ENCODE measurements at places on chromosomes 4 and X. TPM values are rescaled to one million over a fixed set of nuclear protein-coding genes. Genes with fewer than 3 reads are reported as not detected.

GRCh38 chr4:171390626-171391025, 422.6 kb upstream of the GALNTL6 start:
- H3K4me1 ChIP-seq, result no peaks in the 10 kb centered on the region
- no peak overlapping the region for H3K4me3 ChIP-seq
- H3K36me3 ChIP-seq, result no peaks in the 10 kb centered on the region
- no peak for DNase-seq

DNA sequence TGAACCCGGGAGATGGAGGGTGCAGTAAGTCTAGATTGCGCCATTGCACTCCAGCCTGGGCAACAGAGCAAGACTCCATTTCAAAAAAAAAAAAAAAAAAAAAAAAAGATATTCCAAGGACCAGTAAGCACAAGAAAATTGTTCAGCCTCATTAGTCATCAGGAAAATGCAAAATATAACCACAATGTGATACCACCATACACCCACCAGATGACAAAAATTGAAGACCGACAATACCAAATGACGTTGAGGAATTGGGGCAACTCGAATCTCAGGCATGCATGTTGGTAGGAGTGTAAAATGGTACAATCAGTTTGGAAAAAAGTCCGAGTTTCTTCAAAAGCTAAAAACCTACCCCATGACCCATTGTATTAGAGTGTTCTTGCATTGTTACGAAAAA, 130.2 kb upstream of the FAM9B start:
- H3K4me3 ChIP-seq, result no peak overlapping the region
- no peak overlapping the region for H3K27ac ChIP-seq
- H3K27me3 ChIP-seq, result no peaks in the 10 kb centered on the region
- peaks cover 14% of the 10 kb centered on the region for H3K4me1 ChIP-seq
- DNase-seq, result no peak

- H3K4me3 ChIP-seq, result no peak overlapping the region
- H3K27ac ChIP-seq, result no peak overlapping the region
- H3K27me3 ChIP-seq, result no peaks in the 10 kb centered on the region
Observed at GRCh38 chr4:107831140-107831539, 6.4 kb downstream of the SGMS2 start.

- no peaks in the 10 kb centered on the region for H3K4me1 ChIP-seq
- H3K36me3 ChIP-seq, result no peaks in the 10 kb centered on the region
- H3K4me3 ChIP-seq, result no peak overlapping the region
- DNase-seq, result no peak
Observed at GRCh38 chrX:111348429-111348828, 63.6 kb downstream of the DCX start.

DNA sequence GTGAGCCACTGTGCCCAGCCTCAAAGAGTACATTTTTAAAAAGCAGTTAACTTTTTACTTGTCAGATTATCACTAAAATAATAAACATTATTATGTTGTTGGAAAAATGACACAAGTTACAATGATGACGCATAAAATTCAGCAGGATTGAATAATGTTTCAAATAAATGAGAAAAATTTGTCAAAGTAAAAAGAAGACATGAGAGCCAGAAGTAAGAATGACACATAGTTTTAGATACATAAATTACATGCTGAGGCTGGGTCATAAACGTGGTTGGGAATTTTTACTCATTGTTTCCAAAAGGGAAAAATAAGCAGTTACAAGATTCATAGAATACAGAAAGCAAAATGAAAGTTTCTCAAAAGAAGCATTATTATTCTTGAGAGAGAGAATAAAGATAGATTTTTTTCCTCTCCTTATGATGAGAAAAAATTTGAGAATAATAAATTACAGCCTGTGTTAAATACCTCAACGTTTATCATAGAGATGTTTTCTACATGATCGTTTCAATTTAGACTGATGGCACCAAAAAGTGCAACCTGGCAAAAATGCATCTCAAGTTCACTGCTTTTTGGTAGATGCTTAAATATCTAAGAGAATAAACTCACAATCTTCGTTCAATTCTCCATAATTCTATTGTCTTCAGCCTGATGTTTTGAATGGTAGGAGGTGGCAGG, 40.4 kb downstream of the GUCY1B1 start:
- H3K4me1 ChIP-seq, result no peaks in the 10 kb centered on the region
- no peak overlapping the region for H3K4me3 ChIP-seq
- no peak overlapping the region for H3K27ac ChIP-seq
- H3K36me3 ChIP-seq, result no peaks in the 10 kb centered on the region

DNA sequence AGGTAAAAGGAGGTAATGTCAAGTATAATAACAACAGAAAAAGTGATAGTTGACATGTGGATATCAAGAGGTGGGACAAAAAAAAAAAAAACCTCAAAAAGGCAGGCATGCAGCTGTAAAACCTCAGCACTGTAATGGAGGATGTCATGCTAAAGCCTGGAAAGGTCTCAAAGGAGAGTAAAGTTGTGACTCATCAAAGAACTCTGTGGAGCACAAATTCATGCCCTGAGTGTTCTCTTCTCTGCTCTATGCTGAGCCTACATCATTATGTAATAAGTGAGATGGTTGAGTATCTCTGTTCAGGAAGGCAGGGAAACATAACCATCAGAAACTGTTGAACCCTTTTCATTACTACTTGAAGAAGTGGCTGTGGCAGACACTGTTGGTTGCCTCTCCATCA, 597.8 kb downstream of the BCOR start:
- DNase-seq, result no peak
- no peaks in the 10 kb centered on the region for H3K36me3 ChIP-seq
- no peaks in the 10 kb centered on the region for H3K4me1 ChIP-seq
- peaks cover 3% of the 10 kb centered on the region for H3K27me3 ChIP-seq
- H3K27ac ChIP-seq, result no peak overlapping the region

GRCh38 chrX:101385795-101386541, at the start of gene BTK:
TSS of gene BTK (minus strand) at chrX:101386191. CDS start at chrX:101375284, 10,907 bp downstream.
- H3K4me3 ChIP-seq, result no peak within 1 kb of the TSS
- H3K4me1 ChIP-seq, result no peaks in the 10 kb centered on the region

DNA sequence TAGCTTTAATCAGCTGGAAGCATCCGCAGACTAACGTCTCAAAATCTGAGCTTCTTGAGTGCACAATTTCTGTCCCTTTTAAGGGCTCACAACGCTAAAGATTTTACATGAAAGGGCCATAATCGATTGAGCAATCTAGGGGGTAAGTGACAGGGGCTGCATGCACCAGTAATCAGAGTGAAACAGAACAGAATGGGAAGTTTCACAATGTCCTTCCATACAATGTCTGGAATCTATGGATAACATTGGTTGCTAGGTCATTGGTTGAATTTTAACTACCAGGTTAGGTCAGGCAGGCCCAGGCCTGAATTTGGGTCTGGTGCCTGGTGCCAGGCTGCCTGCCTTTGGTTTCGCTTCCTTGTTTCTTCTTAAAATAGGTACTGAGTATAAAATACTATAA, 42.0 kb upstream of the MTMR8 start:
- H3K36me3 ChIP-seq, result no peaks in the 10 kb centered on the region
- H3K4me1 ChIP-seq, result no peaks in the 10 kb centered on the region
- H3K27ac ChIP-seq, result no peak overlapping the region
- DNase-seq, result no peak
- H3K27me3 ChIP-seq, result no peaks in the 10 kb centered on the region
- H3K4me3 ChIP-seq, result no peak overlapping the region

DNA sequence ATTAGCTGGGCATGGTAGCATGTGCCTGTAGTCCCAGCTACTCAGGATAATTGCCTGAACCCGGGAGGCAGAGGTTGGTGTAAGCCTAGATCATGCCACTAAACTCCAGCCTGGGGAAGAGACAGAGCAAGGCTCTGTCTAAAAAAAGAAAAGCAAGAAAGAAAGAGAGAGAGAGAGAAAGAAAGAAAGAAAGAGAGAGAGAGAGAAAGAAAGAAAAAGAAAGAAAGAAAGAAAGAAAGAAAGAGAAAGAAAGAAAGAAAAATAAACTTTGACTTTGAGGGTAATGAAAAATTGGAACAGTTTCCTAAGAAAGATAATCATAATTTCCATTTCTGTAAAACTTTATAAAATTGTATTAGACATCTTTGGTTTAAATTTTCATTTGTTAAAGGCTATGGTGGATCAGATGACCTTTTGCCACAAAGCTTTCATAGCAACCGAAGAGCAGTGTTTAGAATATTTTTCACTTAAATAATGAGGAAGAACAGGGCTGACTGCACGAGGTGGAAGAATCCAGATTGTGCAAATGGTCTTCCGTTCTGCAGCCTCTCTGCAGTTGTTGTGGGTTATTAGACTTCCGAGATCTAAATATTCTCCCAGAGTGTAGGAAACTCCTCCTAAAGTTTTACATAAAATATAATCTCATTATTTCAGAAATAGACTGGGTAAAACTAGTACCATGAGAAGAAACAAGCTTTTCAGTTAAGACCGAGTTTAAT, 55.9 kb downstream of the RBM47 start:
- H3K27me3 ChIP-seq, result no peaks in the 10 kb centered on the region
- no peak overlapping the region for H3K4me3 ChIP-seq
- no peak for DNase-seq

- H3K4me1 ChIP-seq, result peaks cover 8% of the 10 kb centered on the region
- H3K27ac ChIP-seq, result no peak overlapping the region
- H3K4me3 ChIP-seq, result no peak overlapping the region
- peaks cover 4% of the 10 kb centered on the region for H3K36me3 ChIP-seq
Observed at GRCh38 chr4:103095080-103095479, 4.6 kb downstream of the BDH2 start.

DNA sequence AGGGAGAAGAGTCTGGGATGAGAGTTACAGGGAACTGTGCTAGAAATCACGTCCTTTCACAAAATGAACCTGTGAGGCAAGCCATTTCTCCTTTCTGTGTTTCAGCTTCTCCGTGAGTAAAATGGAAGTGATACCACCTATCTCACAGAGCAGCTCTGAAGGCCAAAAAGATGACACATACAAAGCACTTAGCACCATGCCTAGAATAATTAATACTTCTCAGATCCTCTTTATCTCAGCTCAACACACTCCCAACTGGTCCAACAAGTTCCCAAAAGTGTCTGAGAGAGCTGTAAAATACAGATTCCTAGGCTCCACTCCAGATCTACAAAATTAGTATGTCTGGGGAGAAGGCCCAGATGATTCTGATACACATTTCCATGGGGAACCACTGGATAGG, 38.3 kb downstream of the LHFPL1 start:
- H3K27ac ChIP-seq, result no peak overlapping the region
- H3K36me3 ChIP-seq, result no peaks in the 10 kb centered on the region
- no peaks in the 10 kb centered on the region for H3K4me1 ChIP-seq
- H3K4me3 ChIP-seq, result no peak overlapping the region
- H3K27me3 ChIP-seq, result peaks cover 5% of the 10 kb centered on the region

- no peaks in the 10 kb centered on the region for H3K36me3 ChIP-seq
- H3K27ac ChIP-seq, result no peak overlapping the region
- H3K4me3 ChIP-seq, result no peak overlapping the region
- H3K4me1 ChIP-seq, result no peaks in the 10 kb centered on the region
- no peaks in the 10 kb centered on the region for H3K27me3 ChIP-seq
Observed at GRCh38 chr4:131337936-131338335, 1811.2 kb upstream of the PCDH10 start.

DNA sequence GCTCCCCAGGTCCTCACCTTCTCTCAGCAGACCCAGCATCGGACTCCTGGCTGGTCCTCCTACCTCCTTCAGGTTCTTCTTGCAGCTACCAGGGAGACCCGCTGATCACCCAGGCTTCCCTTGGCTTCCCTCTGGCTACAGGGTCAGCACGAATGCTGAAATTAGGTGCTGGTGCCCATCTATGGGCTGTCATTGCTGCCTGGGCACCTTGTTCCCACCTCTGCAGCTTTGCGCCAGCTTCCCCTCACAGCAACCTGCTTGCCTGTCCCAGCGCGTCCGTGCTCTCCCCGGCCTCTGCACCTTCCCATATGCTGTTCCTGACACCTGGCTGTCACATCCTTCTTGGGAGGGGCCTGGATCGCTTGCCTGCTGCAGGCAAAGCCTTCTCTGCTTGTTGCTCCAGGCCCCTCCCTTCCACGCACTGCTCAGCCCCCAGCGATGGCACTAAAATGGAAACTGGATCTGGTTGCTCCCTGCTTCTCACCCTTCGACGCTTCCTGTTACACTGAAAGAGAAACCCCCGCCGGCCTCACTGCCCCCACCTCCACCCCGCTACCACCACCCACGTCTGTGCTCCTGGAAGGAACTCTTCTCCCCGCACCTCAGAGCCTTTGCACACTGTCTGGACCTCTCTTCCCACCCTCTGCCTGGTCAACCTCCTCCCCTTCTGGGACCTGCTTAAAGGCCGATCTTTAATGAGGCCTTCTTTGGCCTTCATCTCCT, 22.2 kb downstream of the C4orf50 start:
- H3K4me1 ChIP-seq, result no peaks in the 10 kb centered on the region
- DNase-seq, result no peak
- H3K27ac ChIP-seq, result no peak overlapping the region
- H3K36me3 ChIP-seq, result no peaks in the 10 kb centered on the region
- H3K4me3 ChIP-seq, result no peak overlapping the region

- no peak overlapping the region for H3K27ac ChIP-seq
- no peaks in the 10 kb centered on the region for H3K4me1 ChIP-seq
- H3K36me3 ChIP-seq, result no peaks in the 10 kb centered on the region
- H3K4me3 ChIP-seq, result no peak overlapping the region
Observed at GRCh38 chr4:157141976-157142375, 66.0 kb downstream of the GLRB start.

GRCh38 chrX:138683600-138683999, 27.9 kb downstream of the FGF13 start:
- H3K36me3 ChIP-seq, result no peaks in the 10 kb centered on the region
- no peak overlapping the region for H3K4me3 ChIP-seq
- no peaks in the 10 kb centered on the region for H3K4me1 ChIP-seq
- no peak for DNase-seq
- no peak overlapping the region for H3K27ac ChIP-seq

GRCh38 chr4:108492816-108493595, 127.4 kb upstream of the RPL34 start:
- no peaks in the 10 kb centered on the region for H3K4me1 ChIP-seq
- no peaks in the 10 kb centered on the region for H3K36me3 ChIP-seq
- DNase-seq, result no peak
- no peaks in the 10 kb centered on the region for H3K27me3 ChIP-seq
- no peak overlapping the region for H3K27ac ChIP-seq
- H3K4me3 ChIP-seq, result no peak overlapping the region

GRCh38 chrX:102712981-102713625, 855 bp downstream of the GPRASP2 start:
- H3K27ac ChIP-seq, result no peak overlapping the region
- H3K4me3 ChIP-seq, result peak overlapping the region; percentile 62
- no peak for DNase-seq
- H3K4me1 ChIP-seq, result no peaks in the 10 kb centered on the region
- H3K27me3 ChIP-seq, result peaks cover 8% of the 10 kb centered on the region

GRCh38 chrX:108304210-108304609, 134.0 kb downstream of the COL4A6 start:
- H3K36me3 ChIP-seq, result no peaks in the 10 kb centered on the region
- DNase-seq, result no peak
- H3K27ac ChIP-seq, result no peak overlapping the region
- H3K4me3 ChIP-seq, result no peak overlapping the region

DNA sequence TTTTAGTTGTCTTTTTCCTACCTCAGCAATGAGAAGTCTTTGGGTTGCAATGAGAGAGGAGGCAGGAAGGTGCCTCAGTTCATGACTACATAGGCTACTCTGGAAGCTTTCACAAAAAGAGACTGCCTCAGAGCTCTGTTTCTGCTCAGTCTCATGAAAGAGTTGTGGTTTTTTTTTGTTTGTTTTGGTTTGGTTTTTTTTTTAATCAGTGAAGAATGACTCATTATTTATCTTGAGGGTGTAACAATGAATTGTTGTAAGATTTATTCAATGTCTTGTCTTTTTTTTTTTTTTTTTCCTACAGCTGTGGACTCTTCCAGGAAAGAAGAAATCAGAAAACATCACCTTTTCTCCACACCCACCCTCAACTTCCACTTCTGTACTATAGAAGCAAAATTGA, 67.5 kb upstream of the CXCL13 start:
- no peak overlapping the region for H3K4me3 ChIP-seq
- no peak for DNase-seq
- H3K27ac ChIP-seq, result no peak overlapping the region
- peaks cover 41% of the 10 kb centered on the region for H3K27me3 ChIP-seq
- no peaks in the 10 kb centered on the region for H3K36me3 ChIP-seq

Gene TRIM60
- polyA plus RNA-seq, result not detected

Gene XG
- polyA plus RNA-seq, result 70.9 TPM

Gene TRAM1L1
- polyA plus RNA-seq, result 1.5 TPM

Gene PCDH18
- polyA plus RNA-seq, result 0.08 TPM
